Breast epithelium (tissue), 4 donors: ENCODE measurements at places on chromosomes 6 and 20. TPM values are rescaled to one million over a fixed set of nuclear protein-coding genes. Genes with fewer than 3 reads are reported as not detected.

DNA sequence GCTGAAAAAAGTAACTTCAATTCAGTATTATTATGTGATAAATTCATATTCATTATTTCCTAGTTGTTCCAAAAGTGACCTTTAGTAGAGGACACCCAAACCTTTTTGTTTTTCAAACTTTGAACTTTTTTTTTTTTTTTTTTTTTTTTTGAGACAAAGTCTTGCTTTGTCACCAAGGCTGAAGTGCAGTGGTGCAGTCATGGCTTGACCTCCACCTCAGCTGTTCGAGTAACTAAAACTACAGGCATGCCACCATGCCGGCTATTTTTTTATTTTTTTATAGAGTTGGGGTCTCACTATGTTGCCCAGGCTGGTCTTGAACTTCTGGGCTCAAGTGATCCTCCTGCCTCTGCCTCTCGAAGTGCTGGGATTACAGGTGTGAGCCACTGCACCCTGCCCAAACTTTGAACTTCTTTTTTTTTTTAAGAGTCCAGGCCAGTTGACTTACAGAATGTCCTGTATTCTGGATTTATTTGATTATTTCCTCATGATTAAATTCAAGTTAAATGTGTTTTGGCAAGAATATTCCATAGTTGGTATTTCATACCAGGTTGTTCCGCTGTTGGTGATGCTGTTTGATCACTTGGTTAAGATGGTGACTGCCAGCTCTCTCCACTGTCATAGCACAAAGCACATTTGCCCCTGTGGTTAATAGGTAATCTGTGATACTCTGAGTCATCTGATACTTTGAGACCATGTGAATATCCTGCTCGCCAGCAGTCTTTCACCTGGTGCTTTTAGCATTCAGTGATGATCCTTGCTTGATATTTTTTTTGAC is 48.0 kb downstream of the VAPB start:
- no peak for DNase-seq

GRCh38 chr20:46811224-46812084 is 83.2 kb upstream of the EYA2 start:
- no peak for DNase-seq

DNA sequence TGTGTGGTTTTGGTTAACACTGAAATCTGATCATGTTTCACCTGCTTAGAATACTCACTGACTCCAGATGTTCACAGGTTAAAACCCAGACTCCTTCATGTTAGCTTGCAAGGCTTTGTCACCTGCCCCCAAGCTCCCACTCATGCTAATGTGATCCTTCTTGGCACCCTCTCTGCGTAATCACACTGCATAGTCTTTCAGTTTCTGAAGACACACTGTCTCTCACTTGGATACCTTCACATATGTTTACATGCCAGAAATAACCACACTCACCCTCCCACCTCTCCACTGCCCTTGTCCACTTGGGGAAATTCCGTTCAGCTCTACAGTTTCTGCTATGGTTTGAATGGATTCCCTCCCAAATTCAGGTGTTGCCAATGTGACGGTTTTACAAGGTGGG is 234.7 kb upstream of the SASH1 start:
- DNase-seq = no peak

- DNase-seq = no peak
Observed at GRCh38 chr6:63448229-63448628, 124.1 kb upstream of the LOC128125822 start.

DNA sequence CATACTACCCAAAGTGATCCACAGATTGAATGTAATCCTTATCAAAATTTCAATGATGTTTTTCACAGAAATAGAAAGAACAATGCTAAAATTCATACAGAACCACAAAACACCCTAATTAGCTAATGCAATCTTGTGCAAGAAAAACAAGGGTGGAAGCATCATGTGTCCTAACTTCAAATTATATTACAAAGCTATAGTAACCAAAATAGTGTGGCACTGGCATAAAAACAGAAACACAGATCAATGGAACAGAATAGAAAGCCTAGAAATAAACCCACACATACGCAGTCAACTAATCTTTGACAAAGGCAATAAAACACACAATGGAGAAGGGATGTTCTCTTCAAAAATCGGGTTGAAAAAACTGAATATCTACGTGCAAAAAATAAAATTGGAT is 131.1 kb downstream of the TASP1 start:
- DNase-seq = no peak

The PXDC1 gene
- 86.2 TPM for total RNA-seq
